Activated T-cell treated with anti-CD3 and anti-CD28 coated beads, Interleukin-2, amount 50 U/mL, for 4 hours (primary cell): ENCODE measurements at places on chromosomes 6 and 20.

DNA sequence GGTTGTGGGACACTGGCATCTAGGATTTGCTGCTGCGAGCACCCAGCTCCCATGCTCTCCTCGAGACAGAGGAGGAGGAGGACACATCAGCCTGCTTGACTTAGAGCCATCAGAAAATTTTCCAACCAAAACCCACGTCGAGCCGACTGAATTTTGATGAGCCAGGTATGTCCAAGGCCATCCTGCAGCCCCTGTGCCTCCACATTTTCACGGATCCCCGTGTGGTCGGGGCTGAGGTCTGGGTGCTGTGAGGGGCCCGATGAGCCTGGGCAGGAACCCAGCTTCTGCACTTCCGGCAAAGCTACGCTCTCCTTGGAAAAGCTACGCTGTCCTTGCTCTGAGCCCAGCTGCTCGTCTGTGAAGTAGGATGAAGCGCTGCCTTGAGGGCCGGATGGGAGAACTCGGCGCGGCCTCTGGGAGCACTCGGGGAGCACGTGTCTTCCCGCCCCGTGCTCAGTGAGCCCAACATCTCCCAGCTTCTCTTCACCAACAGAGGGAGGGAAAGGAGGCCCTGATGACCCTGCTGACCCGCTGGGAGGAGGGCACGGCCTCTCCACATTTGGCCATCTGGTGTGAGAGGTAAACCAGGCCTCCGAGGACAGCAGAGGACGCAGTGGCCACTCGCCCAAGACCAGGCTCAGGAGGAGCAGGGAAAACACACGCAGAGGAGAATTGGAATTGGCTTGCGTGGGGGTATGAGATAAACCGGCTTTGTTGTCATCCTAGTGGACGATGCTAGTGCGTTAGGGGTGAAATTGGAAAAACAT lies 33.9 kb downstream of the PSMG4 start:
- no peak for DNase-seq

- no peak for DNase-seq
Measured at GRCh38 chr6:305371-306206, 13.3 kb downstream of the DUSP22 start.

GRCh38 chr6:113920663-113921267 lies 50.2 kb downstream of the HDAC2 start:
- DNase-seq = no peak

GRCh38 chr6:14934013-14934412 lies 311.9 kb upstream of the JARID2 start:
- no peak for DNase-seq

DNA sequence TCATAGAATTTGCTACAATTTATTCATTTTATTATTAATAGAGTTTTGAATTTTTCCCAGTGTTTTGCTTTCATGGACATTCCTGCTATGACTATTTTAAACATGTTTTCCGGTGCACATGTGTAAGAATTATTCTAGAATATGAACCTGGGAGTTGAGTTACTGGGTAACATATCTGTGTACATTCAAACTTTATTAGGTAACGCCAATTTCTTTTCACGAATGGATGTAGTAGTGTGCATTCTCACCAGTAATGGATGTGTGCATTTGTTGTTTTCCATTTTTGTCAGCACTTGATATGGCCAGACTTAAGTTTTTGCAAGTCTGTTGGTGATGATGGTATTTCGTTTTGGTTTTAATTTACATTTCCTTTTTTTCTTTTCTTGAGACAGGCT lies 118.8 kb downstream of the CDKAL1 start:
- no peak for DNase-seq

GRCh38 chr6:38281126-38281525 lies 358.6 kb downstream of the BTBD9 start:
- no peak for DNase-seq

- DNase-seq = no peak
Measured at GRCh38 chr6:157224178-157224950, 99.0 kb downstream of the TMEM242 start.

- no peak for DNase-seq
Measured at GRCh38 chr6:138507977-138508675, 8.8 kb upstream of the NHSL1 start.

DNA sequence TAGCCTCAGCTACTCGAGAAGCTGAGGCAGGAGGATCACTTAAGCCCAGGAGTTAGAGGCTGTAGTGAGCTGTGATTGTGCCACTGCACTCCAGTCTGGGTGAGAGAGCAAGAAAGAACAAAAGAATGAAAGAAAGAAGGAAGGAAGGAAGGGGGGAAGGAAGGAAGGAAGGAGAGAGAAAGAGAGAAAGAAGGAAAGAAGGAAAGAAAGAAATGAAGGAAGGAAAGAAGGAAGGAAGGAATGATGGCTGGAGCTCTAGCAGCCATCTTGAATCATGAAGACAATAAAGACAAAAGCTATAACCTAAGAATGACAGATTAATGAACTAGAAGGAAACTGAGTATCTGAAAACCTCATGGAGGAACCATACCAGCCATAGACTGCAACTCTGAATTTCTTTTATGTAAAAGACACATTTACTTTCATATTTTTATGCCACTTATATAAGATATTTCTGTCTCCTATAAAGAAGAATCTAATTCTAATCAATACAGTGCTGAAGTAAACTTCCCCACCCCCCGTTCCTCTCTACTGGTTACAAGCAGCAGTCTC lies 522.3 kb upstream of the JARID2 start:
- no peak for DNase-seq

DNA sequence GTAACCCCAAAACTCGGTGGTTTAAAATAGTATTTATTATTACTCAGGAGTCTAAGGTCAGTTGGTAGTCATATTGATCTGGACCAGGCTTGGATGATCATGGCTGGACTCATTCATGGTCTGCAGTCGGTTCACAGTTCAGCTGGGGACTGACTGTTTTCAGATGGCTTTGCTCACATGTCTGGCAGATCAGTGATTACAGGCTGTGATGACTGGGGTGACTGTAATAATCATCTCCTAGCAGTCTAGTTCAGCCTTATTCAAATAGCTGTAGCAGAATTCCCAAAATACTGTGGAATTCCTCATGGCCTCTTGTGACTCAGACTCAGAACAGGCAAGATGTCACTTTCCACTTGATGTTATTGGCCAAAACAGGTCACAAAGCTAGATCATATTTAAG lies 16.4 kb upstream of the NT5DC1 start:
- no peak for DNase-seq

DNA sequence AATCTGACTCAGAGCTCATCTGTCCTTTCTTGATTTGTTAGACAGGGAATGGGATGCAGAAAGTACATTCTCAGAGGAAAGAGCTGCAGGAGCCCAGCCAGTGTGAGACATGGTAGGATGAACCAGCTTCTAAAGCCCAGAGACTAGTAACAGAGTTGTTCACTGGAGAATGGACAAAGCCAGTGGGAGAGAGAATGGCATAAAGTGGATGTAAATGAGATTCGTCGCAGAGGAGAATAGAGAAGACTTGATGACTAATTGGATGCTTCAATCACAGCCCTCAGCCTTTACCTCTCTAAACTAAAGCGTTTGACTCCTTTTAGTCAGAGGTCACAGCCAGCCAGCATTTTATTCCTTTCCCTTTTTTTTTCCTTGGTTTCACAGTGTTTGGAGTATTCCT lies 25.5 kb upstream of the L3MBTL3 start:
- no peak for DNase-seq

- no peak for DNase-seq
Measured at GRCh38 chr6:40419377-40419776, 167.8 kb downstream of the LRFN2 start.

DNA sequence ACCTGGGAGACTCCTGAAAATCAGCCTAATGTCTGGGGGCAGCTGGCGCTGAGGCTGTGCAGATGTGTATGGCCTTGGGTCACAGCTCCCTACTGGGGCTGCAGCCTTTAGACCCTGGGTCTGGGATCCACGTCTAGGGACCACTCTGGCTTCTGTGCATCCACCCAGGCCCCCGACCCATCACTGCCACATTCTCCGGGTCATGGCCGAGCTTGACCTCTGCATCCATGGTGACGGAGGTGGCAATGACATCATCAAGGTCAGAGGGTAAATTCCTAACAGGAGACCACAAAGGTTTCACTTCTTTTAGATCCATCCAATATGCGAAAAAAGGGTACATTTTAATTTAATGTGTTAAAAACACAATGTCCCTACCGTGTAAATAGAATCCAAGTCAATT lies 14.5 kb upstream of the PCMTD2 start:
- DNase-seq = no peak

GRCh38 chr6:3808759-3809514 lies 40.2 kb upstream of the FAM50B start:
- DNase-seq = no peak

GRCh38 chr6:74073999-74074398 lies 378.0 kb downstream of the CD109 start:
- no peak for DNase-seq

GRCh38 chr6:143037470-143037869 lies 23.2 kb upstream of the AIG1 start:
- DNase-seq = no peak

DNA sequence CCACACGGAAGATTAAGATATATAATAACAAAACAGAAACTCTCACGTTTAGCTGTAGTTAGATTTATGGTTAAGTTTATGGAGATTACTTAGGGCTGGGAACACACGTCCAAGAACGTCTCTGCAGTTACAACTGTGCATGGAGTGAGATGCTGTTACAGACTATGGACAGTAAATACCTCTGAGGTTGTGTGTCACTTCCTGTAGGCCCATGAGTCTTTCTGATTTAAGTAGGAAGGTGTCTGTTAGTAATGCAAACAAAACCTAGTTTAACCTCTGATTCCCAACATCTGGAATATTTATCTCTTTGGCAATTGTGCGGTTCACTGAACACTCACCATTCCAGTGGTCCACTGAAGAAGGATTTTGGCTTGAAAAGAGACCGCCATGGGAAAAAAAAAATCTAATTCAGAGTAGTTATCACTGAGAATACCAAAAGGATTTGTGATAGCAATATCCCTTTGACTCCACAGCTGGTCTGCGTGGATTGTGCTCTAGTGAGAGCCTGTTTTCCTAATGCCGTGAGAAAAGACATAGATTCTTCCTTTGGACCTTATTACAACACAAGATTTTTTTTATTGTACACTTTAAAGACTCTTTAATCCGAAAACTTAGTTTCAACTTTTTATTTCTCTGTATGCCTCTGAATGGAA lies 478.2 kb upstream of the CITED2 start:
- DNase-seq = no peak

DNA sequence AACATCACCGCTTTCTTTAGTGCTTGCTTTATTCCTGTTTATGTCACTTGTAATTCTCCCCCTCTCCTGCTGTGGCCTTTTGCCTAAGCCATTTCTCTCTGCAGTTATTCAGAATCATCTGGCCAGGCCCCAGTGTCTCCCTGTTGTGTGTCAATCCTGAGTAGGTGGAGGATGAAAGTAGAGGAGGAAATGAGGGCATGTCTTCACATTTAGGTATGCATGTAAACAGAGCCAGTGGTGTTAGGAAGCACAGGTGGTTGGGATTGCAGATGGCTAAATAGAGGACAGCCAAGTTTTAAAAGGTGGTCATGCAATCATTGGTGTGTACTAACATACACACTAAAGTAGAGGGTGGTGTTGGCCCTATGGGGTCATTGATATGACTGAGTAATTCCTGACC lies 5.2 kb downstream of the PRSS35 start:
- no peak for DNase-seq

GRCh38 chr20:13947719-13948118 lies 42.7 kb downstream of the SEL1L2 start:
- DNase-seq = no peak
